ENCODE measurements at places on chromosomes 12 and 14.

- peak; percentile 57 for DNase-seq
These were observed 99.4 kb upstream of the PARP11 start for GRCh38 chr12:3972576-3972975.

DNA sequence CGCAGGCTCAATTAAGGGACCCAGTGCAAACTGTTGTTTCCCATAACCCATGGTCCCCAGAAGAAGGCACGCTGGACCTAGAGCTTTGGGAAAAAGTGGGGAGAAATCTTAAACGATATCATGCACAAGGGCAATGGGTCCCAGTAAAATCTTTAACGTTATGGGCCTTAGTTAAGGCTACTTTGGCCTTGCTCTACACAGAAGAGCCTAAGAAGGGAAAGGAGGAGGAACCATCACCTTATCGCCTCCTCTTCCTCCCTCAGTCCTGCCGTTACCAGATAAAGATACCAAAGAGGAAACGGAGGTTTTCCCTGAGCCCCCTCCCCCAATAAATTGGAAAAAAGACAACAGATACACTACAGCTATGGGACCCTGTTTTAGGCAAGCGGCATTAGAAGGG, 116.9 kb downstream of the PPHLN1 start:
- no peak for DNase-seq

GRCh38 chr12:54373649-54374561, 9.6 kb upstream of the GPR84 start:
- no peak for DNase-seq

GRCh38 chr12:47228802-47229201, 149.0 kb upstream of the AMIGO2 start:
- DNase-seq: no peak

DNA sequence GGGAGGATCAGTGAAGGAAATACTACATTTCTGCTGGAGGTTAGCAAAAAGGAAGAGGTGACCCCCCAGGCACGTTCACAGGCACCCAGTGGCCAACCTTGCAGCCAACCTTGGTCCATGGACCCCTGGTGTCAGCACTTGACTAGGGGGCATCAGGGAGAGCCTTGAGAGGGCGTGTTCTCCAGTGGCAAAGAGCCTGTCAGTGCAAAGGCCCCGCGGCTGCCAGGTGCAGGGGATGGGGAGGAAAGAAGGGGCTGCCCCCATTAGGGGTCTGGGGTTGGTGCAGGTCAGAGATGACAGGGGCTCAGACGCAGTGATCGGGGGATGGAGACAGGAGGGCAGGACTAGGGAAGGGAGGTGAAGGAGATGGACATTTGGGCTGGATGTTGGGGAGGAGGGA, 22.7 kb upstream of the ULK1 start:
- DNase-seq: no peak

DNA sequence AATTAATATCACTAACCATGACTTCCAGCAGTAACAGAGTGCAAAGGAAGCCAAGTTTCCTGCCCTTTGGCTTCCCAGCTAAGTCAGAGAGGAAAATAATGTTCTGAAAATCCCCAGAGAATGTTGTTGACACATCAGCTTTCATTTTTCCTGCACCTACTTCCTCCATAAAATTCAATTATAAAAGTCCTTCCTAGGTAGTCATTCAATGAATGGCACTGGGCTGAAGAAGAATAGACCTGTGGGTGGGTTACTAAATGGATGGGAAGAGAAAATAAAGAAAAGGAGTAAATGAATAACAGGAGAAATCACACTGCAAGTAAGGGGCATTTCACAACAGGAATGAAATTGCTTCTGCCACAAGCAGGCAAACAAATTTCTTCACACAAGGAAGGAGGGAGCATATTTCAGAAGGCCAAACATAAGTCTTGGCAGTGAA, 73.2 kb upstream of the MDM1 start:
- no peak for DNase-seq

GRCh38 chr12:125247477-125247876, 182.2 kb downstream of the AACS start:
- no peak for DNase-seq

GRCh38 chr12:130185455-130186391, 23.5 kb downstream of the FZD10 start:
- DNase-seq: no peak

DNA sequence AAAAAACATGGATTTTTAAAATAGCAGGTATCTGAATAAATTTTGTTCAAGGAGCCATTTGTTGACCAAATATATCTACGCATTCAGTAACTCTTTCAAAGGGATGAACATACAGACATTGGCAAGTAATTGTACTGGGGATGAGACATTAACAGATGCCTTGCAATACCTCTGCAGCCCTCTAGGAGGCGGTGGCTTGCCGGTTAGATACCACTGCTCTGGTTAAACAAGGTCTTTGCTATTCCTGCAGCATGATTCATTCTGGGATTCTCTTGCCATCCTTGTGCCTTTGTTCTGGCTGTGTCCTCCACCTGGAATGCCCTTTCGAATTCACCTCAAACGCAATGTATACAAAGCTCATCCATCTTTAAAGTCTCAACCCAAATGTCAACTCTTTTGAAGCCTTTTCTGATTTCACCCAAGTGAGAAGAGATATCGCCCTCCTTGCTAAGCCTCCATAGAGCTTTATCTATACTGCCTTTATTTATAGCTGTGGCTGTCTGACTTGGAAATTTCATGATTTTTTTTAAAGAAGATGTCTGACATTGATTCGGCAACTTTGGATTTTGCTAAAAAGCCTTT, 131.0 kb upstream of the SRRM4 start:
- DNase-seq: no peak

DNA sequence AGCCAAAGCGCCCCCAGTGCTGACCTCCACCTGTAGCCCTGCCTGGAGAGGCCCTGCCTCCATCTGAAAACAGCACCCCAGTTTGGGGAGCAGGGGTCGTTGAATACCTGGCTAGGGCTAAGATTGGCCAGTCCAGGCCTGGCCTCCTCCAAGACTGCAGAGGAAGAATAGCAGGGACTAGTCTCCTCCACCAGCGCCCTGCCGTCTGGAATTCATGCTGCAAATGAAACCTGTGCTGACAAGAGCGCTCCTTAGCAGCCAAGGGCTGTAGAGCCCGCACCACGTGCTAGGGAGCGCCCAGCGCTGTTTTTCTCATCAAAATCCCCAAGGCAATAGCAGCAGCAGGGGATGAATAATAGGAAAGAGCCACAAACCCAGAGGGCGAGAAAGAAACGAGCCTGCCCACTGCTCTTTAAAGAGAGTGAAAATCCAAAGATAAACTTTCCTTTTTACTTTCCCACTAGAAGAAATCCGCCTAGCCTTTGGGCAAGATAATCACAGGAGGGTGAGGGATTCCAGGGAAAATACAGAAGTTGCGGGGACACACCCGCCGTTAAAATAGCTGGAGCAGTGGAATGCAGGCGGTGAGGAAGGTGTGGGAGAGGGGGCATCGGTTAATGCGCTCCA, 3.3 kb downstream of the COL2A1 start:
- DNase-seq: no peak

DNA sequence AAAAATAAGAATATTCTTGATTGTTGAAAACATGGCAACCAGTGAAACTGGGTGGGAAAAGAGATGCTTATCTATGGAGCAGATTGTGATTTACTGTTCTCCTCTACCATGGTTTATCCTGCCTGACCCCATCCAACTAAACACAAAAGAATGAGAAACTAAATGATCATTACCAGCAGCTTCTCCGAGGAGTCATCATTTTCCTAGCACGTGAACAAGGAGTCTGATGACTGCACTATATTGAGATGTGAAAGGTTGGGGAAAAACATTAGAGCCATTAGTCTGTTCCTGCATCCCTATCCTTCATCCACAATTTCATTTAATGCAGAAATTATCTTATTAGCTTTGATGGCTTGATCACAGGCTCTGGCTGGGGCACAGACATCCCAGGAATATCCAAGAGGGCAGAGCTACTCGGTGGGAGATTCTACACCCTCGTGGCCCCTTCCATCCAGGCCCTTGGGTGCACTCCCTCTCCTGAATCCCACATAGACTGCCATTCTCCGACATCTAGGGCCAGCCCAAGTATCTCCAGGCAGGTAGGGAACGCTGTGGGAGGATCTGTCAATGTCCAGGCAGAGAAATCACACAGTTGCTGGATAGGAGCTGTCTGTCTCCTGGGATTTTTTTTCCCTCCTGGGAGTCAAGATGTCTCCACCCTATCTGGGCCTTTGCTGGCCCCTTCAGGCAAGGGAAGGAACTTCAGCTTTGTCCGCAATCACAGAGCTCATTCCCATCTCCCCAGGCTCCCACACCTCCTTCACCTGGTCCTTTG, 43.3 kb upstream of the DHRS4 start:
- peak; percentile 7 for DNase-seq

DNA sequence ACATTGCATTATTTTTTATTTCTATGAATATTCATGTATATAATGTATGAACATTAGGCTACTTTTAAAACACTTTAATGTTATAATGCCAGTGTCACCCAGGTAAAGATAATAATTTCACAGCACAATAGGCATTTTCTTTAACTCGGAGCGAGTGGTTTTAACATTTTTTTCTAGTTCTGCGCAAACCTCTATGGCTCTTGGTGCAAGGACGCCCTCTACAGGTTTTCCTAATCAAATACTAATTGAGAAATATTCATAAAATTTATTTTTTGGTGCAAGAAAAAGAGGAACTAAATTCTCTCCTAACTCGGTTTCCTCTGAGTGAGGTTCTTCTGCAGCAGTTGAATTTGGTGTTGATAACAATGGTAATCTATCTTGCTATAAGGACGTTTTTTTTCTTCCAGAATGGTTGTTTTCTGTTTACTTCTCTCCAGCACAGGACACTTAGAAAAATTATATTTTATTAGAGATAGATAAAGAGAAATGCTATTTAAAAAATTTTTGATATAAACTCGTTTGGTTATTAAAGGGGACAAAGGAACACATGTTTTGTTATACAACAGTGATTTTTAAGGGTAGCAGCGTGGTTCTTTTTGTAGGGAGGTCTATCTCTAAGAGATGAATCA, 2.4 kb upstream of the WIF1 start:
- DNase-seq: no peak

DNA sequence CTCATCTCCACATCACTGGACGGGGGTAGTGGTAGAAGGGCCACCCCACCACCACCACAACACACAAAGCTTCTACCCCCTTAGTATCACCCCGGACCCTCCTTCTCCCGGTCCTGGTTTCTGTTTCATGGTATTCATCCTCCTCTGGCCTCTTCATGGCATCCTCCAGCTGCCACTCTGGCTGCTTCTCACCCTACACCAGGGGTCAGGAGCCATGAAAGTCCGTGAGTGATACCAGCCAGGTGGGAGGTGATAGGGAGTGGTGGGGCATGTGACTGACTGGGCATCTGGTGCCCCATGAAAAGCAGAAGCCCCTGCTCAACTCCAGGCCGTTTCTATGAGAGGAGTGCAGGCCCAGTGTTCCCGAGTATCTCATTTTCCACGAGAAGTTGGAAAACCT, 151.4 kb upstream of the HIF1A start:
- no peak for DNase-seq

- DNase-seq: no peak
These were observed 71.1 kb downstream of the PTPRR start for GRCh38 chr12:70849265-70849960.

DNA sequence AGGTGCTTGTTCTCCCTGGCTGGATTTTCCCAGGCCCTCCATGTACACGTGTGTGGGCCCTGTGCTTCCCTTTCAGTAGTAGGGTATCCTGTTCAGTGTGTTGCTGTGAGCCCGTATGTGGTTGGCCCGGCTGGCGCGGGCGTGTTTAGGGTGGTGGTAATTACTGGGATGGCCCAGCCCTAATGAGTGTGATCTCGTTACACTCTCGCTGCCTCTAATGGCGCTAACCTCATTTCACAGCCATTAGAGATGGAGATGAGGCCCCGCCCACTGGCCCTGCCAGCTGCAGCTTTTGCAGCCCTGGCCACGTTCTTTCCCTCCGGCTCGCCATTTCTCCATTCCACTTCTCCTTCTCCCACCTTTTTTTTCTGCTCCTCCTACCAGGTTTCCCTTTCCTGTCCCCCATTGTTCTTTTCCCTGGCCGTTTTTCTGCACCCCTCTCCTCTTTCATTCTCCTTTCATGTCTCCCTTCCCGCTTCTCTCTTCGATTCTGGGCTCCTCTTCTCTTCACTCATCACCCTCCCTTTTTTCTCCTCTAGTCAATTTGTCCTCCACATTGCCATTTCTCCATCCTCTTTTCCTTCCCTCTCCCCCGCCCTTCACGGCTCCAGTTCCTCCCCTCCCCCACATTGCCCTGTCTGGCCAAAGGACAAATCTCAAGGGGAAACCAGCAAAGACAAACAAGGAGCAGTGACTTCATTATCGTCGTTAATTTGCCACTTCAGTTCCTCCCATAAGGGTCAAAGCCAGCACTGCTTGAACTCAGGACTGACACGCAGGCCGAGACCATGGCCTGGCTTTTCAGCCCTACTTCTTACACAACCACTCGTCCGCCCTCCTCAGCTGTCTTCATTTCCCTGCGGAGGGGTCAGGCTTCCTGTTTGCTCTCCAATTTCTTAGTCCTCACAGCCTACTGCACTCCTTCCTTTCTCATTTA, 6.8 kb downstream of the ZFHX2 start:
- no peak for DNase-seq

- DNase-seq: no peak
These were observed 6.9 kb downstream of the PGF start for GRCh38 chr14:74948228-74949175.

GRCh38 chr14:31926652-31927347, 150.3 kb upstream of the ARHGAP5 start:
- DNase-seq: no peak

DNA sequence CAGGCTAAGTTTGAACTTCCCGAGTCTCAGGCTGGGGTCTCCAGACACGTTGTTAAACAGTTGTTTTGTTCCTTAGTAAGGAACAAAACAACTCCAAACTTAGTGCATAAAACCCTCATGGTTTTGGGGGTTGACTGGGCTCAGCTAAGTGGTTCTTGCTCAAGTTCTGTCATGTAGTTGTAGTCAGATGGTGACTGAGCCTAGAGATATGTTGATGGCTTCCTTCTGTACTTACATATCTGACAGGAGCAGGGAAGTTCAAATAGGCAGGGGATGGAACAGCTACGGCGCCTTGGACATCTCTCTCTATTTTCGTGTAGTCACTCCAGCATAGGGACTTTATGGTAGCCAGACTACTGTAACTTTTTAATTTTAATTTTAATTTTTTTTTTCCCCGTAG, 45.7 kb downstream of the SPATS2 start:
- DNase-seq: no peak

GRCh38 chr12:7731486-7731885, 15.7 kb downstream of the CLEC4C start:
- DNase-seq: no peak

- no peak for DNase-seq
These were observed 753.3 kb downstream of the SLC6A15 start for GRCh38 chr12:84159260-84159659.

GRCh38 chr14:76012354-76012753, 26.8 kb downstream of the IFT43 start:
- no peak for DNase-seq

- no peak for DNase-seq
These were observed 137.2 kb upstream of the TRHDE start for GRCh38 chr12:72135021-72135301.

DNA sequence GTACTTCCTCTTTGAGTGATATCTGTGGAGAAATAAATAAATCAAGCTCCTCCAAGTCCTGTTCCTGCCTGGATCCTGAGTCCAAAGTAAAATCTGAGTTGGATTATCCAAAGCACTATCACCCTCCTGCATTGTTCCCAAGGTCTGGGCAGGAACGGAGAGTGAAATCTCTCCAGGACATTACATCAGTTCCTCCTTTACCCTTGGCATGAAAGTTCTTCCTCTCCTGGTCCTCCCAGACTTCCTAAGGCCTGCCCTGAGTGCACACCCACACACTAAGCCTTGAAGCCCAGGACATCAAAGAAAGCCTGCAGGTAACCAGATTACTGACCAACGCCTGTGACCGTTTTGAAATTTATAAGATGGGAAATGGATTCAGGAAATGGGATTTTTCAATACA, 206.8 kb upstream of the BCL2L14 start:
- no peak for DNase-seq

- no peak for DNase-seq
These were observed 310.7 kb upstream of the DCN start for GRCh38 chr12:91493308-91493707.

Measured in naive thymus-derived CD8-positive, alpha-beta T cell (primary cell).